ENCODE measurements at places on chromosomes 16 and 17.

DNA sequence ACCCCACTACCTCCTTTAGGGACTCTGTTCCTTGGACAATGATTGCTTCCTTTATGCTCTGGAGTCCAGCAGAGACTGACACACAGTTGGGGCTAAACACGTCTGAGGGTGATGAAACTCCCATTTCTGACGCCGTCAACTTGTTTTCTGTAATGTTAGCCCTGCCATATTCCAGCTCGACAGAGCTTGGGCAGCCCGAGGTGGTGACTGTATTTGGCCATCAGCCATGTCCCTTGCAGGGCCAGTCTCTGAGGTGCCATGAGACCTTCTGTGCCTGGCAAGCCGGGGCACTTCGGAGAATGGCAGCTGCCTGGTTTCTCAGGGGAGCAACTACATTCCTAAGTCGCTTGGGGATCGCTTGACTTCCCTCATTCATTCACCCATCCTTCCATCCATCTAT, 278.9 kb upstream of the TNRC6C start:
- DNase-seq = no peak

DNA sequence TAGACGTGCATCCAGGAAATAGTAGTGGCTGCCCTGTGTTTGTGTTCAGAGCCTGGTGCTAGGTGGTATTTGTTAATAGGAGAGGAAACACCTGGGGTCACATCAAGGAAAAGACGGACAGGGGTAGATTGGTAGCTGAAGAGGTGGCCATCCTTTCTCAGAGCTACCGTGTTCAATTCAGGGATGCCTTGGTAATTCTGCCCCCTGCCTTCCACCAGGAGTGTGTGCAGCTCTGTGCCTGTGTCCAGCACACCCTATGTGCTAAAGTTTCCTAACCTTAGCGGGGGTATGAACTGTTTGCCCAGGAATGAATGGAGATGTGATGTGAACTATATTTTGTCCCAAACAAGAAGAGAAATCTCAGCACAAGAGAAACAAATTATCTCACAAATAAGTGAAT, 174.1 kb upstream of the MPHOSPH6 start:
- no peak for DNase-seq

DNA sequence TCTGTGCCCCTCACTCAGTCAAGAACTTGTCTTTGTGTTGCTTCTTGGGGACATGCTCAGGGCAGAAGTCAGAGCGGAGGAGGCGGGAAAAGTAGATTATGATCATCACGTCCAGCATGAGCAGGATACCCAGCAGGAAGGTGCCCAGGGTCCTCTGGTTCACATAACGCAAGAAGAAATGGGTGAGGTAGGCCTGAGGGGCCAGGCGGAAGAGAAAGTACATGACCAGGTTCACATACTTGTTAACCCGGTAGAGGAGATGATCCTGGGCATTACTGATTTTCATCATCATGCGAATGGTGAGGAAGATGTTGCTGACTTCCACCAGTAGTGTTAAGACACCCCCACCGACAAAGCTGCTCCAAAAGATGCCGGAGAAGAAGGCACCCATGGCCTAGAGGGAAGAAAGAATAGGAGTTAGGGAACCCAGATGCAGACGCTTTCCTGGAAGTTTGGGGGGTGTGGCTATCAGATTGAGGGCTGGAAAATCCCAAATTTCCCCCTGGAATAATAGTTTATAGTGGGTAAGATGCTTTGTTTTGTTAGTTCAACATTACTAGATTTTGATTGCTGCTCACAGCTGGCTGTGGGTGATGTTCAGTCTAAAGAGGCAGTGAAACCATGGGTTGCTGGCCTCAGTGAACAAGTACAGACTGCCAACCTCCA, 1.4 kb downstream of the TLCD1 start:
- no peak for DNase-seq

- no peak for DNase-seq
Observed at GRCh38 chr16:51237861-51238378, 86.8 kb upstream of the SALL1 start.

DNA sequence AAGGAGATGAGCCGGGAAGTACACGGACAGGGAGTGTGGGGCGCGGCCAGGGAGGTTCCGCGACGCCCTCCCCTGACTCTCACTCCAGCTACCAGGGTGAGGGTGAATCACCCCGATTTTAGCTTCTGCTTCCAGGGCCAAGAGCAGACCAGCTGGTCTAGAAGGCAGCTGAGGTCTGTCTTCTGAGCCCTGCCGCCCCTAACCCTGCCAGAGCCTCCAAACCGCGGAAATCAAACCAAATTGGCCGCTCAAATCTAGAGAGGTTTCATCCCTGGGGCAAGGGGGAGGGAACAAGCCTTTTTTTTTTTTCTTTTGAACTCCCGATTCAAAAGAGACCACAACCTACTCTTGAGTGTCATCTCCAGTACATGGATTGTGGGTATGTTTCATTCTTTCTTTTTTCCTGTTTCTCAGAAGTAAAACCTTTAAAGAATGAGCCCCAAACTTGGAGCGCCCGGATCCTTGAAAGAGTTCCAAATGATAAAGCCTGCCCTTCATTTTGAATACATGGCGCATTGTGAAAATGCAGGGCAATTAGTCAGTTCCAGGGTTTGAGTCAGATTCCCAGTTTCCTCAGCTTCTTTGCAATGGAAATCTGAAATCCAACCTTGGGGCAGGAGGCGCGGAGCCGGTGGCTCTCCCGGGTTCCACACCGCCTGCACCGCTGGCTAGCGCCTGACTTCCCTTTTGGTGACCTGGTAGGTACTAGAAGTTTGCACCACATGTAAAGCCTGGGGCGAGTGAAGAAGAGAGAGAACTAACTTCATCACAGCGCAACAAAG, 16.5 kb upstream of the ZFHX3 start:
- DNase-seq = no peak

DNA sequence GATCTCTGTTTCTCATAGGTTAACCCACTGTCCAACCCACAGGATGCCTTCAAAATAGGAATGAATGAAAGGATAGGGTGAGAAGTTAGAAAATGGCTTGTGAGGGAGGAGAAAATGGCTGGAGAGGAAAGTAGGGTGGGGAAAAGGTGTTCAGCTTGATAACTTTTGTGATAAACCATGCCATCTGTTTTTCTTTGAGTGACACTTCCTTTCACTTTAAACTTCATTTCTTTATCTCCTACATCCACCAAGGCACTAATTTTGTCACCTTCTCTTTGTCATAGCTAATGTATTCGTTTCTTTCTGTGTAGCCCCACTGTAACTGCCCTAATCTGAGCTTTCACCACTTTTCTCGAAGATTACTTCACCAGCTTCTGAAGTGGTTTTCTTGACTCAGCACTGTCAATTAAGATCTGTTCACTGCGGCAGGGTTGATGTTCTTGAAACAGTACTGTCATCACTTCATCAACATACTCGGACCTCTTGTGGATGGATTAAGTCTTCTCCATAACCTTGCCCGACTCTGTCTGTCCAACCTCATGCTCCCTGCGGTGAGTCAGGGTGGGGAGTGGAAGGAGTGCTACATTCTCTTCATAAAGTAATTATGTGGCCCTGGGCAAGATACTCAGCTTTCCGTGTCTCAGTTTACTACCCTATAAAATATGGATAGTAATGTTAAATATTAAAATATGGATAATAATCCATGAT, 5.5 kb upstream of the KRT10 start:
- no peak for DNase-seq

GRCh38 chr16:85730186-85730465, 20.8 kb downstream of the C16orf74 start:
- DNase-seq = no peak

DNA sequence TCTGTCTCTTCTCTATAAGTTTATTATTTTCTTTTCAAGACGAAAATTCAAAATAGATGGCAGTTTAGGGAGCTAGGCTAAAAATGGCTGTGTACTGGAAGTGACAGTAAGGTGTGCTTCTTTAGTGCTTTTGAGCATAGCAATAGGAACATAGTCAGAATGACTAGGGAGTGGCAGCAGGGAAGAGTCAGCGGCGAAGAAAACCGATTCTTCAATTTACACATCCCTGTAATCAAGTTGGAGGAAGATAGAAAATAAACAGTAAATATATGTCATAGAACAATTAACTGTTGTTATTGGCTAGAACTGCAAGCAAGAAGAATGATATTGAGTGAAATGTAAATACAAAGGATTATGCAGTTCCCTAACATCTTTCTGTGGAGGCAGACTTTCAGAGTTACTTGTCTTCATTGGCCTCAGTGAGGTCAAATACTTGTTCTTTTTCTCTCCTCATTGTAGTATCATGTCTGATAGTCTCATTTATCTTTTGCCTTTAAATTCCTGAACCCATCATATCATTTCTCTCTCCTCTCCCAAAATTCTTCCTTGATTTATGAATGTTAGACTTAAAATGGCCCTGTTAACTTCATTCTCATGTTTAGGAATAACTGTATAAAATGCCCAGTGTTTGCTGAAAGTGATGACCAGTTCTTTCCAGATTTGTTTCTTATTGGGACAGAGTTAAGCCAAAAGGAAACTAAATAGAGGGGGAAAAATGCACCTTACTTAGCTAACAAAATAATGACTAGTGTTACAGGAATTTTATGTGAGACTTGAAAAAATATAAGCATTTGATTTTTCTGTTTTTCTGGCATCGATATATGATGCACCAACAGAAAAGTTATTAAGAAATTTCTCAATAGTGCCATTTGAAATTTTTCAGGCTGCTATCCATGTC, 211.4 kb downstream of the BCAS3 start:
- no peak for DNase-seq

DNA sequence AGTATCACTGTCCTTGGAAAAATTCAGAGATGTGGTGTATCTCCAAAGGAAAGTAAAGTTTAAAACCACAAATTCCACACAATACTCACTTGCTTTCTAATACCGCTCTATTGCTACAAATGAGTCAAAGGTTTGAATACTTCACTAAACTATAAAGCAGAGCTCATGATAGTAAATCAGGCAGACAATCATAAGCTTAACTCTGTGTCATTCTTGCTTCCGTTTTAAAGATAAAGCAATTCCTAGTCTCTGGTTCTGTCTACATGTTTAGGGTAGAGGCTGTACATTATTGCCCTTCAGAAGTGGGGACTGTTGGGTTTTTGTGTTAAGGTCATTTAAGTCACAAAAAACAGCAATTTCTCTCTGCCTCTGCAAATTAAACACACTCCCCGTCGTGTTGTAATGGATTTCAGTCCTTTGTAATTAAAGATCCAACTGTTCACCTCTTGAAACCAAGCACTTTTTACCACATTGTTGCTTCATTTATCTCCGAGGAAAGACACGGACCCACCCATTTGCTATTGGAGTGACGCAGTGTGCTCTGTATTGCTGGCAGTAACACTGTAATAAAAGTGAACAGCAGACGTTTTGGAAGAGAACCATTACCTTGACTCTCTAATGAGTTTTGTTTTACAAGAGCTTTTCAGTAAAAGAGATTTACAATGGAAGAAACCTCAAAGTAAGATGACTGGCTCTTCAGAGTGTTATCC, 83.1 kb upstream of the CNTNAP4 start:
- DNase-seq = no peak

DNA sequence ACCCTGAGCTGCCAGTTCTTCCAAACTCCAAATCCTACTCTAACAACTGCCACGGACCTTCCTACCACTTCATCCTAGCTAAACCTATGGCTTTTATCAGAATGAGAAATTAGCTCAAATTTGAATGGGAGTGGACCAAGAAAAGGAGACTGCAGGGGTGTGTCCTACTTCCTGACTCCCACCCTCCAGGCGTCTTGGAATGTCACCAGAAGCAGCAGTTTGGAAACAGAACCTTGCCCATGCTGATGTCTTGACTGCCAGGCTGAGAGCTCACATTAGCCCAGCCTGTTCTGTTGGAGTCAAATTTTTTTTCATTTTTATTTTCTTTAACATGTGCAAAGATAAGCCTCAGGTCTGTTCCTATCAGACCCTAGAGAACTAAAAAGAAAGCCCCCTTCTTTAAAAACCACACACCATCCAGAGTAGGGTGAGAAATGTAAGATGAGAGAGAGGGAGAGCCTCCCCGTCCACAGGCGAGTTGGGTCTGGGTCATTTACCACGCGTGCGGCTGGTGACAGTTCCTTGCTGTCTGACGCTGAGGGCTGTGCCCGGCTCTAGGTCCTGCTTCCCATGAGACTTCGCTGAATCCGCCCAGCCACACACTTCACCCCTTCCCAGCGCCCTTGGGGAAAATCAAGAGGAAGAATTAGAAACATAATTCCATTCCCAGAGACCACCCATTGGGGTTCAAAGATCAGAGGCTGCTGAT, 54.3 kb downstream of the WNT3 start:
- DNase-seq = no peak

DNA sequence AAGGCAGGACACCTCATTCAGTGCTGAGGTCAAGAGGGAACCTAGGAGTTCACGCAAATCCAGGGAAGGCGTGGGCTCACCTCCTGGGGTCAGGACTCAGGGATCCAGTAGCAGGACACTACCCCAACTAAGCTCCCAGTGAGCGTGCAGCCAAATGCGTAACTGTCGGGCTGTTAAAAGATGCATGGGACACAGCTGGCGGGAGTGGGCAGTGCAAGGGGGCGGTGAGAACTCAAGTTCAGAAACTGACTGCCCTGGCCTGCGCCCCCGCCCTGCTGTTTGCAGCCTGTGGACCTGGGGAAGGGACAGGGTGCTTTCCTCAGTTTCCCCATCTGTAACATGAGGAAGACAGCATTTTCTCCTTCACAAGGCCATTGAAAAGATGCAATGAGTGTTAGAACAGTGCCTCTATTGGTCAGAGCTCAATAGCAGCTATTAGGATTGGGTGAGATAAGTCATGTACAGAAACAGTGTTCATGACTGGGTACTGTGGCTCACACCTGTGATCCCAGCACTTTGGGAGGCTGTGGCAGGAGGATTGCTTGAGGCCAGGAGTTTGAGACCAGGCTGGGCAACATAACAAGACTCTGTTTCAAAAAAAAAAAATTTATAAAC, 20.2 kb downstream of the CDIPT start:
- no peak for DNase-seq

- no peak for DNase-seq
Observed at GRCh38 chr17:64938925-64939474, 19.7 kb upstream of the LRRC37A3 start.

DNA sequence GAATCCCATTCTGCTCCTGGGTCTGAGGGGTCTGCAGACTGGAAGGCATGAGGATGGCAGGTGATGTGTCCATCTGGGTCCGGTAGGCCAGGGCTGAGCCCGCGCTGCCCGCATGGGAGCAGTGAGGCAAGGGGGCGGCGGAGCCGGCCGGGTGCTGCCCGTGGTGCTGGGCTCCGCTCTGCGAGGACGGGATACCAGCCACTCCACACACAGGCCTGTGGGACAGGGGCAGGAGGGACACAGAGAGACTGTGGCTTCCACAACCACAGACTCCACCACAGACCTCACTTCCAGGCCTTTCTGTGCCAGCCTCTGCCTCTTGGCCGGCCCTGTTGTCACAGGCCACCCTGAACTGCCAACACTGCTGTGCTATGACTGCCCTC, 25.4 kb downstream of the MAP1LC3B start:
- no peak for DNase-seq

GRCh38 chr16:56936491-56936890, 4.5 kb downstream of the HERPUD1 start:
- no peak for DNase-seq

- DNase-seq = no peak
Observed at GRCh38 chr17:39183045-39183444, 14.4 kb downstream of the CACNB1 start.

DNA sequence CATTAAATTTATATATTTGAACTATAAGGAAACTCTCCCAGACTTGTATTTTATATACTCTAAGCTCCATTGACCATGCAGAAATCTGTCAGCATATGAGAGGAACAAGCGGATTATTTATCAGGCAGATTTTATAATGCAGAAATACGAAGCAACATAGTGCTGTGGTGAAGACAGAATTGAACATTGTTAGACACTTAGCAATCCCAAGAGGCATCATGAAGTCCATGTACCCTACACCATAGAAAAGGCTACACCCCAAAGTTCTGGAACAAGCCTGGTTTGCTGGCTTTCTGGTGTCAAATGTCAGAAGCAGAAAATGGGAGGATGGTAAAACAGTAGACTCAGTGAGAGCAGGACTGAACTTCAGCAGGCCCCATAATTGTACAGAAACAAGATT, 241.1 kb downstream of the PRKCA start:
- DNase-seq = no peak

Measured in Panc1 (cell line).